ENCODE measurements at places on chromosomes 4 and X.

- DNase-seq = no peak
Measured at GRCh38 chr4:105496899-105497298, 23.0 kb upstream of the PPA2 start.

GRCh38 chr4:135934026-135934425 is 1598.3 kb downstream of the PCDH18 start:
- DNase-seq = no peak

DNA sequence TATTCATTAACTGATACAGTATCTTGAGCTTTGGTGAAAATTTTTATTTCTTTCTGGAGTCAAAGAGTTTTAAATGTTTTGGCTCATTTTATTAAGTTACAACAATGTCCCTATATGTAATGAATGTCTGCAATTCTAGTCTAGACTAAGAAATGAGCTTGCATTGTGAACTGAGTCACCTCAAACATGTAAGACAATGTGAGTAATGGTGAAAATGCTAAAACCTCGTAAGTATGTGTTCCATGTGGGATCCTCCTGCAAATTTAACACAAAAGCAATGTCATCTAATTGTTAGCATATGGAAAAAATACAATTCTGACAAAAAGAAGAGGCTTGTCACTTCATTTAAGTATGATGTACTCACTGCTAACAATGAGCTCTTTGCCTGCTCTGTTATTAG is 480.5 kb upstream of the FSTL5 start:
- peak; percentile 18 for DNase-seq

- no peak for DNase-seq
Measured at GRCh38 chr4:177728361-177729152, 286.3 kb upstream of the AGA start.

DNA sequence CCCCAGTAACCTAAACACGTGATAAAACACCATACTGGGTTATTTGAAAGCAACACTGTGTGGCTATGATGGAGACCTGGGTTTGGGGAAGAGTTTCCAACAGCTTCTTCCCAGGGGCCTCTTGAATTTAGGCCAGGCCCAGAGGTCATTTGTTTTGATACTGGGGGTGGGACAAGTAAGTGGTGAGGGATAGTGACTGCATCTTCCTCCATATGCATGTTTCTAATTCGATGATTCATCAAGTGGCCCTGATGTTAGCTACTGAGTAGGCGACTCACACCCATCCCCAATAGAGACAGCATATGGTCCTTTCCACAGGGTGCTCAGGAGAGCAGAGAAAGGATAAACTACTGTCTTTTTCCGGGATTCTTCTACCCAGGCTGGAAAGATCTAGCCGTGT is 2.7 kb downstream of the NDP start:
- DNase-seq = no peak

- no peak for DNase-seq
Measured at GRCh38 chr4:38163216-38164006, 203.2 kb downstream of the PTTG2 start.

DNA sequence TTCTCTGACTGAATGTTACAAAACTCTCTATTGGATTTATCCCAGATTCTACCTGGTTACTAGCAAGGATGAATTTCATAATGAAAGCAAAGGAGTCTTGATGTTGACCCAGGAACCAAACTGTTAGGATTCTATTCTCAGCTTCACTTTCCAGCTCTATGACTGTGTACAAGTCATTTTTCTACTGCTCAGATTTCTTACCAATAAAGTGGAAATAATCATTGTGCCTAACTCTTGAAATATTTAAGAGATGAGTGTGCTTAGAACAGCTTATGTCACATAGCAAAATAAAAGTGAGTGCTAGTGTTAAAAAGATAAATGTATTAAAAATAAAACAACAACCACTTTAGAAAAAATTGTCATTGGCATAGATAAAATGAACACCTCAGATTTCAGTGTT is 45.6 kb downstream of the EPHA5 start:
- no peak for DNase-seq

DNA sequence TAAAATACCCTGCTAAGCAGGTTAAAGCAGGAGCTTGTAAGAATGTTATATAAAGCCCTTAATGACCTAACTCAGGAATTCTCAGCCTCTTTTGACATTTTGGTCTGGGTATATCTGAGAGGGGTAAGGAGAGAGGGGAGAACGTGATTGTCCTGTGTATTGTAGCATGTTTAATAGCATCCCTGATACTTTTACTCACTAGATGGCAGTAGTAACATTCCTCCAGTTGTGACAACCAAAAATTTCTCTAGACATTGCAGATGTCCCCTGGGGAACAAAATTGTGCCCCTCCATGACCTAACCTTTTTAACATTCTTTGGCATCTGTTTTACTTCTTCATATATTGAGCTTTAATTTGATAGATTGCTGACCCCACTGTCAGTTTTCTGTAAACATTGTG is 17.9 kb downstream of the SMARCA5 start:
- no peak for DNase-seq

DNA sequence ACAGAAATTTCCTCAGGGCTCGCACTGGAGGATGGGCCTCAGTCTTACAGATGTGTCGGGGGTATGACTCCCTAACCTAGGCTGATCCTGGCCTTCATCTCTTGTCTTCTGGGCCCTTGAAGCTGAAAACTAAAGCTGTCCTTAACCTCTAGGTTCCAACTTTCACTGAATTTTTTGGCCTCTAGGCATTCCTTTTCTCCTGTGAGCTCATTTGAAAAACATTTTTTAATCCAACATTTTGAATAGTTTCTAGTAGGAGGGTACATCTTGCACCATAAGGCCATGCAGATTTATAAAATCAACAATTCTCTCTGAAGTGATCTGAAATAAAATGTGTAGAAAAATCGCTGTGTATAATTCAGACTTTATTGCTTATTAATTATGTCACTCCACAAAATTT is 19.7 kb downstream of the RWDD4 start:
- no peak for DNase-seq

DNA sequence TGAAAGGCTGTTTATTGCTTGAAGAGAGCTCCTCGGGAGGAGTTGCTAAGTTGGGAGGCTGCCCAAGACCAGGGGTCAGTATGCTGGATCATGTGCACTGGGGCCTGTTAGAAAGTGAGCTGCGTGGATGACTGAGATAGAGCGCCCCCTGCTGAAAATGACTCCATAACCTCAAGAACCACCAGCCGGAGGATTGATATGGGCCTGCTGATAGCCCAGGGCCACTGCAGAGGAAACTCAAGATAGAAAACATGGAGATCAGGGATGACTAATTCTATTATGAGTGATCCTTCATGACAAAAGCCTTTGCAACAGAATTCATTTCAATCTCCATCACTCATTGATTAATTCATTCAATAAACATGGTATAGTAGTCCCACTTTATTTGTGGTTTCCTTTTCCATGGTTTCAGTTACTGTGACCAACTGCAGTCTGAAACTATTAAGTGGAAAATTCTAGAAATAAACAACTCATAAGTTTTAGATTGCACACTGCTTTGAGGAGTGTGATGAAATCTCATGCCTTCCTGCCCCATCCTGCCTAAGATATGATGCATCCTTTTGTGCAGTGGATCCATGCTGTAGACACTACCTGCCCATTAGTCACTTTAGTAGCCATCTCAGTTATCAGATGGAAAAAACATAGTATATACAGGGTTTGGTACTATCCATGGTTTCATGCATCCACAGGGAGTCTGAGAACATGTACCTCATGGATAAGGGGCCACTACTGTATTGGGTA is 126.7 kb upstream of the MBNL3 start:
- no peak for DNase-seq

DNA sequence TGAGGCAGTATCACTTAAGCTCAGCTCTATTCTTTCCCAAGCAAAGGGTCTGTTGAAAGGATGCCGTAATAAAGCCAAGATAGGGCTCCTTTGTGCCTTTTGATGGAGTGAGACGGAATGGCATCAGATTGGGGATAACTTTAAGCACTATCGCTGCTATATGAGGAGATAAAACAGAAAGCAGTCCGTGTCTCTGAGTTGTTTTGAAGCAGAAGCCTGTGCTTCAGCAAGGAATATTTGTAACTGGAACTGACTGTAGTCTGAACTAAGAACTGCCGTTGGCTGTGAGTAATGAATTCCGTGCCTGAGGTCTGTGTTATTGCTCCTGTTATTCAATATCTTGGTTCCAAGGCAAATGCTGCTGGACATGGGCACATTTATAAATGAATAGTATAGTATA is 297.4 kb downstream of the ANKRD50 start:
- DNase-seq = no peak

GRCh38 chrX:2145692-2146367 is 354.9 kb downstream of the DHRSX start:
- DNase-seq = no peak

DNA sequence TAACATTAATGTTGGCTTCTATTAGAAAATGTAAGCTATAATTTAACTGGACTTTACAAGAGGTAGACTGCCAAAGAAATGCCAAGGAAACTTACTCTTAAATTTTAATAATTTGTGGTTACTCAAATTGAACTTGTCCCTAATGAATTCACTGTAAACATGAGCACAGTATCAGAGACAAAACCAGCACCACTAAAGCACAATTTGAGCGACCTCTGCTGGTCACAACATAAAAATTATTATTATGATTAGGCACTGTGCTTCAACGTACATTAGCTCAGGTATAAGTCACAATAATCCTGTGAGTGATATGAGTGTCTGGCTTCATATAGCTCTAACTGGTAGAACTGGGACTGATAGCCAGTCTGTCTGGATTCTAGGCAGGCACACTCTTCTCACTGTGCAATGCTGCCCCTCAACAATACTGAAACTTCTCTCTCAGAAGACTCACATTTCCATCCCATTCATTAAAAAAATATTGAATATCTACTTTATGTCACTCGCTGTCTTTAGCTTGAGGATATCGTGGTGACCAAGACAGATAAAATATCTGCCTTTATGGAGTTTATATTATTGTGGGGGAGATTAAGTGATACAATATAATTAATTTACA is 8.0 kb downstream of the NUDT6 start:
- DNase-seq = no peak

DNA sequence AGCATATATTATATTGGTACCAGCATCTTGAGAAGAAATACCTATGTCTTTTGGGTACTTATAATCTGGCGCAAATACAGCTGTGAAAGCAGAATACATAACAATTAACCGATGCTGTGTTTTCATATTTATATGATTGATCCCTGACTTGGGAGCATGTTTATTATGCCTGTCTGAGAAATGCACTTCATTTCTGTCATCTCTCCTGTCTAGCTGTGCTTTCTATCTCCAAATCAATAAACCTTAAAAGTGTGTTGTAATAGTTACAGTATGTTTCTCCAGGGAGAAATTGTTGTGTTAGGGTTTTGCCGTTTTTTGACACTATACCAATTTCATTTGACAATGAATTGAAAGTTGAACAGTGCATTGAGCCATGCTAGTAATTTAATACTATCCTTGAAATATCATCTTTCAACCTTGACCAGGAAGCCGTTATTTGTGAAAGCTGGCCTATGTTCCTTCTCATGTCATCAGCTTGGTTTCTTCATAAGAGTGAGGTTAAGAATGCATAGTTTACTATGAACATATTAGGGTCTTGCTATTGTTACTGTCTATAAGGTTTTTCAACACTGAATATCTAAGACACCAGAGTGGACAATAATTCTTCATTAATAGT is 206.2 kb upstream of the PCDH18 start:
- no peak for DNase-seq

- DNase-seq = peak; percentile 62
Measured at GRCh38 chr4:74206088-74206825, 48.3 kb downstream of the MTHFD2L start.

- DNase-seq = no peak
Measured at GRCh38 chrX:78573630-78574029, 85.5 kb downstream of the RTL3 start.

GRCh38 chr4:173449380-173449717 is 50.4 kb upstream of the SCRG1 start:
- DNase-seq = no peak

DNA sequence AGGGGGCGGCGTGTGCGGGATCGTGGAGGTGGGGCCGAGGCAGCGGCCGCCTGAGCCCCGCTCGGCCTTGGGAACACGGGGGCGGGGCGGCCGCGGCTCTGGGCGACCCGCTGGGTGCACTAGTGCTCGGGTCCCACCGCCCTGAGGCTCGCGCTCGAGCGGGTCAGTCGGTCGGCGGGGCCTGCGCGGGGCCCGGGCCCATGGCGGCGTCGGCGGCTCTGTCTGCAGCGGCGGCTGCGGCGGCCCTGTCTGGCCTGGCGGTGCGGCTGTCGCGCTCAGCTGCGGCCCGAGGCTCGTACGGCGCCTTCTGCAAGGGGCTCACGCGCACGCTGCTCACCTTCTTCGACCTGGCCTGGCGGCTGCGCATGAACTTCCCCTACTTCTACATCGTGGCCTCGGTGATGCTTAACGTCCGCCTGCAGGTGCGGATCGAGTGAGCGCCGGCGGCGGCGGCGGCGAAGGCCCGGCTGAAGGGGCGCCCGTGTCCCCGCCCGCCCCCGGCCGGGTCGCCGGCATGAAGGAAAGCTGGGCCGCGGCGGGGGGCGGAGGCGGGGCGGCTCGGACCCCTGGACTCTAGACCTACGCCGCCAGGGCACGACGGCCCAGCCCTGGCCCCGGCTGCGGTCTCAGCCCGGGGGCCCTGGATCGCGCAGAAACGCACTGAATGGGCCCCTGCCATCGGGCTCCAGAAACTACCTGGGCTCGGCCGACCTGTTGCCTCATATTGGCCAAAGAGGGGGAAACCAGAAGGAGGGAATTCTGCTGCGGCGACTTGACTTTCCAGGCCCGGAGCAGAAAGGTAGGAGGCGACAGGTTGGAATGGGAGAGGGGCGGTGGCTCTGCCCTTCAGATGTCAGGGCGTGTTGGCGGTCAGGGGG is at the start of gene SMIM10L2A:
Gene SMIM10L2A, plus strand, starts transcription at position 13 of the 878 bp plus-strand sequence. Its CDS starts 188 bp downstream, at position 201.
- no peak for DNase-seq

DNA sequence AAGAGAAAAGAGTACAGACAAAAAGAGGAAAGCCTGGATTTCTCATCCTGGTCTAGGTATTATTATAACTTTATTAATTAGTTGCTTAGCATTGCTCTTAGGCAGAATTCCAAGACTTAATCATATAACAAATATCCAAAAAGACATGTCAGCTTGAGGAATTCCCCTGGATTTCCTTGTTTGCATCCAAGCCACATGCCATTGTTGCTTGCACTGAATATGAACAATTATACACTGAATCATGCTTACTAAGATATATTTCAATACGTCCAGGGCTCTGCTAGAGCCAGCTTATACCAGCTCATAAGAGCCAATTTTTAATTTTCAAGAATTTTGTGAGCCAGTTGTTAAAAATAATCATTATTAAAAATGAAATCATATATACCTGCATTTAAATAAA is 5.5 kb upstream of the TLR10 start:
- DNase-seq = no peak

DNA sequence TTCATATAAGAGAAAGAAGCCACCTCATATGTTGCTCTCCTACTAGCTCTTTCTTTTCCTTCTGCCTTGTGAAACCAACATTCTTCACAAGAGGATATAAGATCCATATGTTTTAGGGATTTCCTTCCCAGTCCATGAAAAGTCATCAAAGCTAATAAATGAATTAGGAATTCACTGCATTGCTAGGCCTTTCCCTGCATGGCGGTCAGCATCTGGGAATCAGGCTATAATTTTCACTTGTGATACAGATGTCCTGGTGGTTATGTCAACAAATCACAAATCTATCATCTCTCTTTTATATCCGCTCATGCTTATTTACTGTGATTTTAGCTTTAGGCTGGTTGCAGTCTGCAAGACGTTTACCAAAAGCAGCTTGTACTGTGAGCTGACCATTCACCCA is 510.0 kb downstream of the NLGN4X start:
- no peak for DNase-seq

- DNase-seq = no peak
Measured at GRCh38 chrX:38124000-38124399, 96.7 kb downstream of the SRPX start.

Data from SJSA1 (cell line).